Activated naive CD4-positive, alpha-beta T cell (primary cell): ENCODE measurements at places on chromosomes 2 and 18.
A peak's percentile ranks its signal among the peaks of the same experiment; 100 is the strongest.

- no peak for DNase-seq
Measured at GRCh38 chr2:43438858-43439655, 156.8 kb downstream of the THADA start.

GRCh38 chr18:73552171-73552570 lies 595.5 kb downstream of the FBXO15 start:
- DNase-seq: no peak

DNA sequence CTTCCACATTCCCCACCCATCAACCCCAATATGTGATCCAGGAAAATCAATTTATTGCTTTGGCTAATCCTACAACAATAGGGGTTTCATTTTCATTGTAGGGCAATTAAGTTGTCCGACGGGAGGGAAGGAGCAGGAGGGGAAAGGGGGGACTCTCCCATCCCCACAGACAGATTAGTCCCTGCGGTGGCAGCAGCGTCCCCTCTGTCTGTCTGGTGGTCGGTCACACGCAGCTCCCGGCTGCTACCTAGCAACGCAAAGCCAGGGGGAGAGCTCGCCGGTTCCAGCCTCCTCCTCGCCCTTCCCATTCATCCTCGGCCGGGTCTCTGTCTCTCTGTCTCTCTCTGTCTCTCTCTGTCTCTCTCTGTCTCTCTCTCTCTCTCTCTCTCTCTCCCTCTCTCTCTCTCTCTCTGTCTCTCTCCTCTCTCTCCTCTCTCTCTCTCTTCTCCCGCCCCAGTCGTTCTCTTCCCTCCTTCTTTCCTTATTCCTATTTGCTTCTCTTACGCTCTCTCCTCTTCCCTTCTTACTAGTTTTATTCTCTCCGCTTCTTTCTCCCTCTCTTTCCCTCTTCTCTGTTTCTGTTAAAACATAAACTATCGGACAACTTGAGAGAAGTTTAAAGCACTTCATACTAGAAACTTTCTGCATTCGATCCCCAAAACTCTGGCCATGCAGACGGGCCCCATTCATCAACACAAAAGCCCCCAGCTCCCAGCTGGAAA lies 1.2 kb downstream of the LRP2 start:
- DNase-seq: no peak

- DNase-seq: peak; percentile 60
Measured at GRCh38 chr2:230849633-230850357, 14.9 kb upstream of the ITM2C start.

- DNase-seq: no peak
Measured at GRCh38 chr2:226497146-226497909, 302.3 kb downstream of the IRS1 start.

- no peak for DNase-seq
Measured at GRCh38 chr2:37105150-37105549, 20.8 kb downstream of the GPATCH11 start.

- DNase-seq: no peak
Measured at GRCh38 chr18:59570101-59570775, 127.0 kb downstream of the CCBE1 start.

GRCh38 chr2:37576831-37577230 lies 94.6 kb downstream of the CDC42EP3 start:
- DNase-seq: no peak

DNA sequence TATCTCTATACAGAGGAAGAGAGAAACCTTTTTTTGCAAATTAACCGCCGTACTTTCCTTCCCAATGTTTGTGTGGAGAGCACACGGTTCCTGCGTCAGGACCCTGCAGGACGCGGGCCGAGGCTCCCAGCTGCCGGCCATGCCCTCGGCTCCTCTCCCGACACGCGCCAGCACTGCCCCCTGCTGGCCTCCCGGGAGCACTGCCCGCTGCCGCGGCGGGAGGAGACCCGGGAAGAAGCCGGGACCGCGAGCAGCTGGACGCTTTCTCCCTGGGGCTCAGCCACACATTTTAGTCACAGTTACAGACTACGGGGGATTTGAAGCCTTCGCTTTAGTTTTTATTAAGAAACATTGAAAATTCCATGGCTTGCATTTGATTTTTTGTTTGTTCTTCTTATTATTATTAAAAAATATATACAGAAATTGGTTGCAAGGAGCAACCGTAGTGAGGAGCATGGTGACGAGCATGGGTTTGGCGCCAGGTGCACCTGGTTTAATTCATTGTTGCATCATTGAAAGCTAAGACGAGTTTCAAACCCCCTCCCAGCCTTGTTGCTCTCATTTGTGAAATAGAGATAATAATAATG lies 401.2 kb downstream of the GALR1 start:
- DNase-seq: peak; percentile 27

DNA sequence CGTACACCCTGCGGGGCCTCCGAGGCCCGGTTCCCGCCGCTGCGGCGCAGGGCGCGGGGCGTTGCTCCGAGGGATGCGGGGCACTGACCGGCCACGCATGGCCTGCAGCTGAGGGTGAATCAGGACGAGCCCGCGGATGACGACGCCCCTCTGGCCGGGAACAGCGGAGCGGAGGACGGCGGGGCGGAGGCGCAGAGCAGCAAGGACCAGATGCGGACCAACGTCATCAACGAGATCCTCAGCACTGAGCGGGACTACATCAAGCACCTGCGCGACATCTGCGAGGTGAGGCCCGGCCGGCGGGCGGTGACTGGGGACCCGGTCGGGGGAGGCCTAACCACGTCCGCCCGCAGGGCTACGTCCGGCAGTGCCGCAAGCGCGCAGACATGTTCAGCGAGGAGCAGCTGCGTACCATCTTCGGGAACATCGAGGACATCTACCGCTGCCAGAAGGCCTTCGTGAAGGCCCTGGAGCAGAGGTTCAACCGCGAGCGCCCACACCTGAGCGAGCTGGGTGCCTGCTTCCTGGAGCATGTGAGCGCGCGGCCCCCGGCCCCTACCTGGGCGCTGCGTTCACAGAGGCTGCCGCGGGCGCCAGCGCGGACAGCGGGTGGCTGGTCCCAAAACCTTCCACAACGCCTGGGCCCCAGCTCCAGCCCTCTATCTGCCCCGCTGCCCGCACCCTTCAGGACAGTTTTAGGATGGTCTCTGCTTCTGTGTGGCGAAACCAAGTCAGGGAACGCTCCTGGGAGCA lies 53.2 kb downstream of the FAM168B start:
- no peak for DNase-seq

- no peak for DNase-seq
Measured at GRCh38 chr2:40284797-40285196, 167.1 kb downstream of the SLC8A1 start.

DNA sequence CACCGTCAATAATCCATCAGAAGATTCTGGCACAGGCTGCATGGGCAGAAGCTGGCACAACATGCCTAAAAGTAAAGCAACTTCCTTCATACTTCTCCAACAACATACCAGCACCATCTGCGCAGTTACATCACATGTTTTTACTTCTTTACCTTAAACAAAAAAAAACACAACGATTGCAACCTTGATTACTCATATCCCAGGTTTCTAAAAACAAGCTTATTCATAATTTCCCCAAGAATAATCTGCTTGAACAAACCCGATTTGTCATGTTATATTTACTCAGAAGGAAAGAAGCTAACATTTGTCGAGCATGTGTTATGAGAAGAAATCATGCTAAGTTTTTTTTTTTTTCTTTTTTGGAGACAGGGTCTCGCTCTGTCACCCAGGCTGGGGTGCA lies 54.7 kb downstream of the THADA start:
- no peak for DNase-seq

GRCh38 chr2:55459714-55460274 lies 40.1 kb upstream of the CCDC88A start:
- no peak for DNase-seq

GRCh38 chr2:11891671-11892440 lies 145.4 kb downstream of the LPIN1 start:
- no peak for DNase-seq

DNA sequence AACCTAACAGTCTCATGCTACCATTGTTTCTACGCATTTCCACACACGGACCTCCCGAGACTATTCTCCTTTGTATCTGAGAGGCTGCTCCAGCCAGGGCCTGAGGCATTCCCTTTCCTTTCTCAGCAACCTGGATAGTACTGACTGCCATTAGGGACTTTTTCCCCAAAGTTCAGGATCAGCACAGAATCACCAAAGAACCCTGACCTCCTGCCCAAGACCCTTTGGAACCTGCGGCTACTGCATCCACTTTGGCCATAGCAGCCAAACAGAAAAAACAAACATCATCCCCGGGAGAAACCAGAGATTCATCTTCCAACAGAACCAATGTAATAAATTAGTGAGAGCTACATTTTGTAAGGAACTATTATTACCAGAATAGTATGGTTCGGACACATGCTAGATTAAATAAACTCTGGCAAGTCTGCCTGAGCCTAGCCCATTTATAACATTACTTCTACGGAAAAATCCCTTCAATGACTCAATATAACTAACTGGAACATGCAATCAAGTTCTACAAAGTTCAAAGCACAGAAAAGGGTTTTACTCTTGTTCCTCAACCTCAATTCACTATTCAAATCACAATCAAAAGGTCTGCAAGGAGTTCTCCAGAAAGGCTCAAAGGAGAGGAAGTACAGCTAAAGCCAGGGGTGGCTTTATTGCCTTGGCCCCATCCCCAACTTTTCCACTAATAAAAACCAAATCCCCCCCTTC lies 51.8 kb downstream of the LPIN2 start:
- no peak for DNase-seq

DNA sequence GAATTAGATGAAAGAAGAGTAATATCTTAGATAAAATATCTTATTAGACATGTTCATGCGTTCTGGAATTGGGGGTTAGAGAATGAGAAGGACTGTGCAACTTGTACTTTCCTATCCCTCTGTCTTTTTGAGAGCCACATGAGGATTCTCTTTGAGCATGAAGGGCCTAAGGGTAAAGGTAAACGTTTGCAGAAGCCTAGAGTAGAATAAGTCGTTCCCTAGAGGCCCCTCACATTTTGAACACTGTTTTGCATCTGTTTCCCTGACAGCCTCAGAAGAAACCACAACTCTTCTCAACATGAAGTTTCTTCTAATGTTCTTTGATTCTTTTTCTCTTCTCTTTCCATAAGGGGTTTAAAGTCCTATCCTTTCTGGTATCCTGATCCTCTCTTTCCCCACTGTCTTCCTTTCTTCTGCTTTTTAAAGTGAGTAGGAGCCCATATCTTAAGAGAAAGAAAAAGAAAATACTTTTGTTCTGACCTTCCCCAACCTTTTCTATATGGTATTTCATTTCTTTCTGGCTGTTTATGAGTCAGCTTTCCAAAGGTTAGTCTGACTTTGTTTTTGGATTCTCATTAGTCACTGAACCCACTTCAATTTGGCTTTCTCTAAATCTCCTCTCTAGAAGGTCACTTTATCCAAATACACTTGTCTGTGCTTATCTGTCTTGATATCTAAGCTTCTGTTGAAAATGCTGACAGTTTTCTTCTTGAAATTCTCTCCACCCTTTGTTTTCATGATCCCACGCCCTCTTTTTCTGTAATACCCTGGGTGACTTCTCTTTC lies 34.8 kb downstream of the PPP1R1C start:
- DNase-seq: no peak

DNA sequence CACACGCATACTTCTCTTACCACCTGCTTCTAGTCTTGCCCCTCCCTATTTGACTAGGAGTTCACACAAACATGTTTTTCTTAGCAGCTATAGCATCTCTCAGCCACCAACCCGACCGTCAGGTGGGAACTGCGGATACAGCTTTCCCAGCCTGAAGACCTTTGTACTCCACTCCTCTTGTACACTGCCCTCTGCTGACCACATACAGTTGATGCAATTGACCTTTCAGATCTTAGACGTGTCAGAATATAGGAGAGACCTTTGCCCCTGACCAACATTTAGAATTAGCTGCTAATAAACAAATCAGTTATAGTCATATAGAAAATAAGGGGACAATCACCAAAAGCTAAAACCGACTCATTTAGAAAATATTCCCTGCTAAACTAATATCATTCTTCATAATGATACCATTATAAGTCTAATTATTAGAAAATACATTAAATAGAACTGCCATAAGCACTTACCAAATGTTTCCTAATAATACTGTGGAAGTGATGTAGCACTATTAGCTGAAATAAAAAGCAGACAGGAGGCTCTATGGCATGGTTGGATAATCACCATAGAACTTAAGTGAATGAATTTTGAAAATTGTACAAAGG lies 208.4 kb downstream of the RAD51AP2 start:
- DNase-seq: no peak

DNA sequence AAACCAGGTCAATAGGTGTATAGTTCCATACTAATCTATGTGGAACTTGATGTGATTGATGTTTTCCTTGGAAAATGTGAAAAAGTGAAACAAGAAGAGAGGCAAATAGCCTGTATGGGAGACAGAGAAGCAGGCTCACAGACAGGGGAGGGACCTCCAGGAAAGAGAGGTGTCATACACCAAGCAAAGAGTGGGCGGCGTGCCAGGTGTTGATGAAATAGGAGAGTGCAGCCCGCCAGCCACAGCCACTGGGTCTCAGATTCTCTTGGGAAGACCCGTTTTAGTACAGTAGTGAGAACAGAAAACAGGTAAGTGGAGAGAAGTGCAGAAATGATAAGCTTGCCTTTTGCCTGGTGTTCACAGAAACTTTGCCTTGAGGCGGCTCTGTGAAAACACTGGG lies 301.9 kb downstream of the ZNF407 start:
- no peak for DNase-seq

DNA sequence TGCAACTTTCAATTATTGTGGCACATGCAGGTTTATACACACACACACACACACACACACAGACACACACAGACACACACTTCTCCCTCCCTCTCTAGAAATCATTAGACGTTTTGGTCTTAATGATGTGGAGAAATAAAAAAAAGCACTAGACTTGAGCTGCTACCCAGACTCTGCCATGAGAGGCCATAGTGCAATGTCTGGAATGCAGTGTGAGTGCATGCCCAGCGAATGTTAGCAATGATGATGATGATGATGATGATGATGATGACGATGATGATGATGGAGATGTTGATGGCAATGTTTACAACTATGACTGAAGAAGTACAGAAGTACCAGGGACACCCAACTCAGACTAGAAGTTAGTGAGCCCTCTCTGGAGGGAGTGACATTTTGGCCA lies 23.8 kb upstream of the KLHL29 start:
- no peak for DNase-seq

DNA sequence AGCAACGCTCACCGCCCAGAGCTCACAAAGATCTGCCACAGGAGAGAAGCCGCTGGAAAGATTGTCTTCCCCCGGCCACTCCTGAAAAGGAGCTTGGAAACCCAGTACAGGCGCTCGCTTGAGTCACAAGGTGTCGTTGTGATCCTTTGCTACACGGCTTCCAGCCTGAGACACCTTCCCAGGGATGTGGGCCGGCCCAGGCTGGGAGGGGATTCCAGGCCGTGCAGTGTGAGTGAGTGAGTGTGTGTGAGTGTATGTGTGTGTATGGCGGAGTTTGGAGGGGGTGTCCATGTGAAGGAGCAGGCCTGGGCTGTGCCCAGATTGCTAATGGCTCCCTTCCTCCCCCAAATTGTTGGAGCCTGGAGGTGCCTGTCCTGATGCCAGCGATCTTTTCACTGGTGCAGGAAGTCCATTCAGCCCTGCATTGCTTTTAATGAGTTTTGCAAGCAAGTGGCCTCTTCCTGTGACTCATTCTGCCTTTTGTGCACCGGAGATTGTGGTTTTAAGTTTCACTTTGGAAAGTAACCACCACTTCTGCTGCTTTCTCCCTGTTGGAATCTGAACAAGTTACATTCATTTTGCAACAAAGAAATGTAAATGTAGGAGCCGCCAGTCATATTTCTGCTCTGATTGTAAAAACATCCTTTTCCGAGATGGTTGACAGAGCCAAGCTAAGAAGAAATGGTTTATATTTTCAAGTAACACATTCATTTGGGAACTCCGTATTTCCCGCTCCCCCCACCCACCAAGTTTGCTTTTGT lies 83.7 kb downstream of the LPIN1 start:
- DNase-seq: no peak
